Keratinocyte (primary cell): ENCODE measurements at places on chromosomes 1 and 21. TPM values are rescaled to one million over a fixed set of nuclear protein-coding genes. Genes with fewer than 3 reads are reported as not detected.

DNA sequence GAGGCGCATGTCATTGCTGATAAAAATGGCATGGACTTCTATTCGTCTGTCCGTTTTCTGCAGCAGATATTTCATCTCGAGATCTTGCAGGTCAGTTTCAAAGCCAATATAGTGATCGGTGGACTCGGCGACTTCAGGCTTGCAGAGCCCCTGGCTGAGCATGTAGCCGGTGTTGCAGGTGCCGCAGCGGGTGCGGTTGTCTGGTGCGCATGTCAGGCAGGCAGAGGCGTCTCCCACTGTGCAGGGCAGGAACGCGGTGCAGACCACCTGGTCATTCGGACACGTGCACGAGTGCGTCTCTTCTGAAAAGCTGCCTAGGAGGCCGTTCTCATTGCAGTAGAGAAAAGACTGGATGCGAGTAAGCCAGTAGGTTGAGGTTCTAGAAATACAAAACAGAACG, 378.9 kb downstream of the BRINP3 start:
- no peaks in the 10 kb centered on the region for H3K27me3 ChIP-seq
- DNase-seq = no peak
- H3K4me3 ChIP-seq = no peak overlapping the region
- no peaks in the 10 kb centered on the region for H3K4me1 ChIP-seq

GABRD gene
- not detected in 3 replicates for polyA plus RNA-seq

- H3K4me1 ChIP-seq = peaks cover 16% of the 10 kb centered on the region
- H3K36me3 ChIP-seq = peaks cover 1% of the 10 kb centered on the region
- no peaks in the 10 kb centered on the region for H3K27me3 ChIP-seq
- no peak overlapping the region for H3K27ac ChIP-seq
- no peak for DNase-seq
Measured at GRCh38 chr1:224266915-224267856, 62.8 kb downstream of the NVL start.

DNA sequence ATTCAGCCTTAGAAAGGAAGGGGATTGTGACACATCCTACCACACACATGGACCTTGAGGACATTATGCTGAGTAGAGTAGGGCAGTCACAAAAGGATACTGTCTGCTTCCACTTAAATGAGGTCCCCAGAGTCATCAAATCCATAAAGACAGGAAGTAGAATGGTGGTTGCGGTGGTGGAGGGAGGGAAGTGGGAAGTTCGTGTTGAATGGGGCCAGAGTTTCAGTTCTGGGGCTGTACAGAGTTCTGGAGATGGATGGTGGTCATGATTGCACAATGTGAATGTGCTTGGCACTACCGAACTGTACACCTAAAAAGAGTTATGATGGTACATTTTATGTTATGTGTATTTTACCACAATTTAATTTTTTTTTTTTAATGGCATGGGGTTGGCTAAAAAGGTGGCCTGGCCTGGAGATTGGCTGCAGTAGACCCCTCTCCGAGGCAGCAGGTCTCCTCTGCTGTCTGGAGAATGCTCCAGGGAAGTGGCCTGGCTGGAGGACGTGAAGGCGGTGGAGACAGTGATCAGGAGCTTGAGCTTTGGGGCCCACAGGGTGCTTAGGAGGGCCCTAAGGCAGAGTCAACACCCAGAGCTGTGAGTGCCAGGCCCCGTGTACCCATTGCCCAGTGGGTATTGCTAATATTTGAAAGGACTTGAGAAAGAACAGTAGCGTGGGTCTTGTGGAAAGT, 30.4 kb downstream of the IFNGR2 start:
- peak overlapping the region; percentile 76 for H3K27ac ChIP-seq
- peaks cover 26% of the 10 kb centered on the region for H3K4me1 ChIP-seq
- H3K36me3 ChIP-seq = peaks cover 54% of the 10 kb centered on the region
- no peaks in the 10 kb centered on the region for H3K27me3 ChIP-seq

DNA sequence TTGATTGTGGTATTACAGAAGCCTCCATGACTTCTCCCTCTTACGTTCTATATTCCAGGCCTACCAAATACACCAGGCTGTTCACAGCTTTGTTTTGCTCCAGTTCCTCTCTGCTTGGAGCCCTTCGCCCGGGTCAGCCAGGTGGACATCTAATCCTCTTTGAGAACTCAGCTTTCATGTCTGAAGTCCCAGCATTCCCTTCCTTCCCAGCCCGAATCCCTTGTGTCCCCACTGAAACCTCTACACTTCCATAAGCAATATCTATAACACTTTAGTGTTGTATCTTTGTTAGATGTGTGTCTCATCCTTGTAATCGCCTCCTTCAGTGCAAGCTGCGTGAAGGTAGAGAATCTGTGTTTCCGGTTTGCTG, 1.9 kb downstream of the RNF11 start:
- peak overlapping the region; percentile 92 for H3K27ac ChIP-seq
- no peak for DNase-seq
- H3K4me1 ChIP-seq = peaks cover 26% of the 10 kb centered on the region
- no peaks in the 10 kb centered on the region for H3K27me3 ChIP-seq
- peaks cover 3% of the 10 kb centered on the region for H3K36me3 ChIP-seq
- H3K4me3 ChIP-seq = peak overlapping the region; percentile 88

GRCh38 chr21:32578107-32578691, 7.1 kb downstream of the TCP10L start:
- H3K4me1 ChIP-seq = peaks cover 2% of the 10 kb centered on the region
- H3K36me3 ChIP-seq = no peaks in the 10 kb centered on the region
- no peak overlapping the region for H3K4me3 ChIP-seq
- no peak overlapping the region for H3K27ac ChIP-seq

DNA sequence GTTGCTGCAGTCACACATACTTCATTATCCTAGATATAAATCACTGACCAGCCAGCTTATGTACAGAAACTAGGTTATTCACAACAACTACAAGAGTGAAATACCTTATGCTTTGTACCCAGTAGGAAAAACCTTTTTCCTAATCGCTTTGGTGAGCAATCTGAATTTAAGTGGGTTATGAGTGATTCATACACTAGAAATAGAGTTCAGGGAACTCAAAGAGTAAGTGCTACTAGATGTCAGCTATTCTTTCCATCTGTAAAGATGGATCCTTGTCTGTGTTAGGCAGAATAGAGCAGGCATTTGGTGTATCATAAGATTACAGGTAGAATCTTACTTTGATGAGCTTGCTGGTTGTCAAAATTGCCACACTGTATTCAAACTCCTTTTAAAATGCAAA, 101.9 kb downstream of the ZNF644 start:
- no peaks in the 10 kb centered on the region for H3K36me3 ChIP-seq
- no peaks in the 10 kb centered on the region for H3K27me3 ChIP-seq
- H3K27ac ChIP-seq = no peak overlapping the region
- DNase-seq = no peak
- no peaks in the 10 kb centered on the region for H3K4me1 ChIP-seq

- peak overlapping the region; percentile 10 for H3K27ac ChIP-seq
- H3K36me3 ChIP-seq = peaks cover 9% of the 10 kb centered on the region
- peak; percentile 30 for DNase-seq
- H3K4me1 ChIP-seq = peaks cover 7% of the 10 kb centered on the region
- H3K27me3 ChIP-seq = no peaks in the 10 kb centered on the region
- no peak overlapping the region for H3K4me3 ChIP-seq
Measured at GRCh38 chr21:37145635-37146111, 72.6 kb downstream of the TTC3 start.

DNA sequence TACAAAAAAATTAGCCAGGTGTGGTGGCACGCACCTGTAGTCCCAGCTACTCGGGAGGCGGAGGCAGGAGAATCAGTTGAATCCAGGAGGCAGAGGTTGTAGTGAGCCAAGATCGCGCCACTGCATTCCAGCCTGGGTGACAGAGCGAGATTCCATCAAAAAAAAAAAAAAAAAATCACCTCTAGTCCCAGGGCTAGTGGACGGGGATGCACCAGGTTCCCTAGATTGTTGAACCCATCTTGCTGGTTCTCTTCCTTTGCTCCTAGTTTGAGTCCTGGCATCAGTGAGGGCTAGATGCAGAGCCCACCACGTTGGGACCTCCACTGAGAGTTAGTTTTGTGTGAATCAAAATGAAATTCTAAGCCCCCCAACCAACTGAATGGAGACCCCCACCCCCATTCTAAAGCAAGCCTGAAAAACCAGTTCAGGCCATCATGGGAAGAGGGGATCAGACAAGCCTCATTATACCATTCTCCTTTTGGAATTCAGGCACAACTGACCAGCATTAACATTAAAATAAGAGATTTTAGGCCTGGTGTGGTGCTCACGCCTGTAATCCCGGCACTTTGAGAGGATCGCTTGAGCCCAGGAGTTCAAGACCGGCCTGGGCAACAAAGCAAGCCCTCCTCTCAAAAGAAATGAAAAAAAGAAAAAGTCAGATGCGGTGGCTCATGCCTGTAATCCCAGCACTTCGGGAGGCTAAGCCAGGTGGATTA, 17.9 kb upstream of the L1TD1 start:
- H3K4me3 ChIP-seq = no peak overlapping the region
- H3K36me3 ChIP-seq = no peaks in the 10 kb centered on the region
- H3K4me1 ChIP-seq = peaks cover 12% of the 10 kb centered on the region

- H3K27ac ChIP-seq = no peak overlapping the region
- H3K4me3 ChIP-seq = no peak overlapping the region
- no peaks in the 10 kb centered on the region for H3K4me1 ChIP-seq
- H3K36me3 ChIP-seq = peaks cover 15% of the 10 kb centered on the region
Measured at GRCh38 chr1:225850370-225850769, 31.8 kb downstream of the TMEM63A start.

- H3K27me3 ChIP-seq = no peaks in the 10 kb centered on the region
- peak overlapping the region; percentile 95 for H3K4me3 ChIP-seq
- peak overlapping the region; percentile 97 for H3K27ac ChIP-seq
- DNase-seq = no peak
- no peaks in the 10 kb centered on the region for H3K36me3 ChIP-seq
Measured at GRCh38 chr1:70353601-70354331, 756 bp downstream of the ANKRD13C start.

CHIA gene
- polyA plus RNA-seq = not detected in 3 replicates

DNA sequence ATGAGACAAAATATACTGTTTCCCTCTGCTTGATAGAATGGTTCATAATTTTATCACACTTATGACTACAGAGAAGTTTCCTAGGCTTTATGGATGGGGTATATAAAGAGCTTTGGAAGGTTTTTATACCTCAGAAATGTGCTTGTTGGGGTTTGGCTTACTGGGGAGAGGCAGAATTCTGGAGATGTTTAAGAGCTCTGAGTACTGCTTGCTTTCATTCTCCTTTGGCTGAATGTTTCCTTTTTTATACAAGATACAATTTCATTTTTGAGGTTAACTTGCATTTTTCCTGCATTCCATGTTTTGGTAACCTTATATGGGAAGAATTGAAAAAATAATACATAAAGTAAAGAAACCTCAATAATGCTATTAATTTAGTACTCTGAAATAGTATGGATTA, 157.7 kb upstream of the COL11A1 start:
- no peak for DNase-seq
- no peaks in the 10 kb centered on the region for H3K4me1 ChIP-seq
- H3K36me3 ChIP-seq = no peaks in the 10 kb centered on the region
- no peak overlapping the region for H3K27ac ChIP-seq
- H3K4me3 ChIP-seq = no peak overlapping the region

GRCh38 chr1:79902418-79902817, 895.9 kb upstream of the ADGRL4 start:
- H3K27me3 ChIP-seq = no peaks in the 10 kb centered on the region
- H3K27ac ChIP-seq = no peak overlapping the region
- H3K4me1 ChIP-seq = no peaks in the 10 kb centered on the region
- H3K36me3 ChIP-seq = no peaks in the 10 kb centered on the region
- H3K4me3 ChIP-seq = no peak overlapping the region
- no peak for DNase-seq

CCDC28B gene
- 3.6 to 4.5 TPM (median 3.8 TPM) in 3 replicates for polyA plus RNA-seq

PEAR1 gene
- 4.0 to 4.8 TPM (median 4.2 TPM) in 3 replicates for polyA plus RNA-seq

DNA sequence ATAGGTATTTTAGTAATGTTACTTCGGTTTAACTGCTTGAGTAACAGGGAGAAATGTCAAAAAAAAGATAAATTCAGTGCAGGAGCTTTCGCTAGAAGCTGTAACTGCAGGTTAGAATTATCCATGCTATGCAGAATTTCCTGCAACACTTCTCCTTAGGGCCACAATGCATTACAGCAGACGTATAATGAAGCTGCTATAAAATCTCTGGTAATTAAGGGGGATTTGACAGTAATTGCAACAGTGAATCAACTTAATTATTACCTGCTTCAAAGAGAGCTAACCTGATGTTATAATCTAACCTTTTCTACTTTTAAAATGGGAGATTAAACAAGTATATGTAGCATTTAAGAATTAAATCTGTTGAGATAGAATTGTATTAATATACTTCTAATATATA, 92.6 kb downstream of the ATG4C start:
- H3K36me3 ChIP-seq = no peaks in the 10 kb centered on the region
- no peaks in the 10 kb centered on the region for H3K27me3 ChIP-seq
- no peak overlapping the region for H3K27ac ChIP-seq
- no peaks in the 10 kb centered on the region for H3K4me1 ChIP-seq
- DNase-seq = no peak
- no peak overlapping the region for H3K4me3 ChIP-seq

DNA sequence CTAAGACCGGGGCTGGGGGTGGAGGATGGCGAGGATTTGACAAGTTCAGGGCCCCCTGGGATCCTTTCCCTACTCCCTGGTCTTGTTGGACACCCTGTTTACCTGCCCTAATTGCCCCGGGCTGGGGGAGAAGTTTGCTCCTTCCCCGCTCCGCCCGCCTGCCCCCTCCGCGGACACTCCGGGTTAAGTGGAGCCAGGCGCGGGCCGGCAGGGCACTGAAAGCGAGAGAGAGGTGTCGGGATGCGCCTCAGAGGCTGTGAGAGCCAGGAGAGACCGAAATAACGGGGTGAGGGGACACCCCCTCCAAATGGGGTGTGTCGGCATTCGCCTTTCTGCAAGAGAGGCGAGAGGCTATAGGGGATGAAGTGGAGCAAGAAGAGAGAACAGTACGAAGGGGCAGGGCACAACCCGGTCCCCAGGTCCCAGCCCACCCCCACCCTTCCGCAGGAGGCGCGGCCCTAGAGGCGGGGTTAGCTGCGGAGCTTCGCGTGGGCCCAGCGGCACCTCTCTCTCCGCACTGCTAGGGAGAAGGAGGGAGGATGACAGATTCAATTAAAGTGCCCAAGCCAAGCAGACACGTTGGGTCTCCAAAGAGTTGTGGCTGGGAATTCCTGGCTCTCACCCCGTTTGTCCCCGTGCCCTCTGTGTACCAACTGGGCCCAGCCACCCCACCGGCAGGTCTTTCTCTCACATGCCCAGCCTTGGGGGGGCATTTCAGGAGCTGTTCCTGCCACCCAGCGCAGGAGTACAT, 3.8 kb downstream of the EFNA3 start:
- H3K36me3 ChIP-seq = no peaks in the 10 kb centered on the region
- DNase-seq = no peak
- peaks cover 62% of the 10 kb centered on the region for H3K4me1 ChIP-seq
- no peak overlapping the region for H3K4me3 ChIP-seq
- no peak overlapping the region for H3K27ac ChIP-seq
- peaks cover 38% of the 10 kb centered on the region for H3K27me3 ChIP-seq

- H3K4me1 ChIP-seq = no peaks in the 10 kb centered on the region
- no peaks in the 10 kb centered on the region for H3K36me3 ChIP-seq
- no peak overlapping the region for H3K27ac ChIP-seq
- H3K27me3 ChIP-seq = no peaks in the 10 kb centered on the region
- H3K4me3 ChIP-seq = no peak overlapping the region
Measured at GRCh38 chr1:159756397-159756796, 24.4 kb upstream of the DUSP23 start.

DNA sequence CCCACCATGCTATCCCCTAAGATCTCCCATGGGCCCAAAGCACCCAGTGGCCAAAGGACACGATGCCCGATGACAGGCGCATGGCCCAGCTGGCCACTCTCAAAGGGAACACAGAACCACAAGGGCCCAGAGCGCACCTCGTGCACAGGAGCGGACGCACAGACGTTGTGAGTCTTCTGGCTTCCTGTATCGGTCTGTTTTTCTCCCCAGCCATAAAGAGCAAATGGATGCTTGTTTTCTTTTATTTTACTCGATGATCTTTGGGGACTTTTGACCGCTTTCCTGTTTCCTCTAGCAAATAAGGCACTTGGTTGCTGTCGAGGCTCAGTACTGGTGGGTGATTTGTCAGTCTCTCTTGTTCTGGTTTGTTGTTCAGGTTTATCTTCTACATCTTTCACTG, 16.2 kb downstream of the CCSAP start:
- DNase-seq = no peak
- no peak overlapping the region for H3K4me3 ChIP-seq
- no peaks in the 10 kb centered on the region for H3K27me3 ChIP-seq
- no peak overlapping the region for H3K27ac ChIP-seq
- H3K4me1 ChIP-seq = no peaks in the 10 kb centered on the region
